GM19239 (cell line): ENCODE measurements at places on chromosomes 5 and 9.

DNA sequence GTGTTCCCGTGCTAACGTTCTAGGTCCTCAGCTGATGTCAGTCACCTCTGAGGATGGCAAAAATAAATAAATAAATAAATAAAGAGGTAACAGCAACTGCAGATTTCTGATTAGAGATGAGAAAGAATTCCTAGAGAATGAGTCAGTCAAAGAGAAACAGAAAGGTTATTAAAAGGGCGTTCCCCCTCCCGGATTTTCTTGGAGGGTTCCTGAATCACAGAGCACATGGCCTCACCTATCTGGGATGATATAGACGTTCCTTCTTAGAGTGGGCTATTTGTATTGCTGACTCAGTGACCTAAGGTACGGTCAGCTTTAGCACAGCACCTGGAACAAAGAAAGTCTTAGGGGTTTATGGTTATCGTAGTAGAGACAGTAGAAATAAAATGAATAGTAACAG, 30.6 kb downstream of the HTR4 start:
- DNase-seq = no peak

GRCh38 chr9:131851414-131851813, 111.5 kb upstream of the RAPGEF1 start:
- DNase-seq = no peak

- no peak for DNase-seq
Observed at GRCh38 chr9:2055203-2055658, 40.1 kb downstream of the SMARCA2 start.

DNA sequence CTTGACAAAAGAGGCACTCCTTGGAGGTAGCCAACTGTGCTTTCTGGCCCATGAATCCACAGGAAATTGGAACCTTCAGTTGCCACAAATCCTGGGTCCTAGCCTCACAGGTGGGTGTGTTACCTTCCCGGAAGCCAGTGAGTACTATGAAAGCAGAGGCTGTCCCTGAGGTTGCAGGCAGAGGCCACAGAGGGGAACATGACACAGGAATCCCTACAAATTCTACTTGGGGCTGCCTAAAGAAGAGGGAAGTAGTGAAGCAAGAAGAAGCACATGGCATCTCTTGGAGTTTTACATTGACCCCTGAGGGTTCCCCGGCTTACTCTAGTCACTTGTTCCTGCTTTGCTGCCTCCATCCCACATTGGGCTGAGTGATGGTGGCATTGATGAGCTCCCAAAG, 2.6 kb downstream of the SLC22A5 start:
- no peak for DNase-seq

GRCh38 chr5:156799171-156799570, 50.9 kb upstream of the PPP1R2B start:
- no peak for DNase-seq

DNA sequence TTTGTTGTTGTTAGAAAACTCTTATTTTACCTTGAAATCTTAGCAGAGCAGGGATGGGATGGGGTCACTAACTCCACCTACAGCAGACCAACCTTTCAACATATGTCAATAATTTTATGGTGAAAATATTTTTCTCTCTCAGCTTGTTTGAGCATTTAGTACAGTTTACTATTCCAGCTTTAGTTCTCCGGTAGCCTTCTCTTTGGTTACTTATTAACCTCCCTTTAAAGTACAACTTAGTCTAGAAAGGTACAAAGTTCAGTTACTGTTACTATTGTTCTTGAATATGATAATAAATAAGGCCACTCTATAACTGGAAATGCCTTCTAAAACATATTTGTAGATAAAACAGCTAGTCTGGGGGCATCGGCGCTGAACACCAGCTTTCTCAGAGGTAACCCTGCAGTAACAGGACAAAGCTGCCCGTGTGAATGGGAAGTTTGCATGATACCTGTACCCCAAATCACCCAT, 233.3 kb downstream of the PCSK1 start:
- DNase-seq = no peak

GRCh38 chr5:172762214-172763119, 8.5 kb downstream of the DUSP1 start:
- no peak for DNase-seq

- DNase-seq = no peak
Observed at GRCh38 chr9:3323714-3324113, 202.1 kb downstream of the RFX3 start.

DNA sequence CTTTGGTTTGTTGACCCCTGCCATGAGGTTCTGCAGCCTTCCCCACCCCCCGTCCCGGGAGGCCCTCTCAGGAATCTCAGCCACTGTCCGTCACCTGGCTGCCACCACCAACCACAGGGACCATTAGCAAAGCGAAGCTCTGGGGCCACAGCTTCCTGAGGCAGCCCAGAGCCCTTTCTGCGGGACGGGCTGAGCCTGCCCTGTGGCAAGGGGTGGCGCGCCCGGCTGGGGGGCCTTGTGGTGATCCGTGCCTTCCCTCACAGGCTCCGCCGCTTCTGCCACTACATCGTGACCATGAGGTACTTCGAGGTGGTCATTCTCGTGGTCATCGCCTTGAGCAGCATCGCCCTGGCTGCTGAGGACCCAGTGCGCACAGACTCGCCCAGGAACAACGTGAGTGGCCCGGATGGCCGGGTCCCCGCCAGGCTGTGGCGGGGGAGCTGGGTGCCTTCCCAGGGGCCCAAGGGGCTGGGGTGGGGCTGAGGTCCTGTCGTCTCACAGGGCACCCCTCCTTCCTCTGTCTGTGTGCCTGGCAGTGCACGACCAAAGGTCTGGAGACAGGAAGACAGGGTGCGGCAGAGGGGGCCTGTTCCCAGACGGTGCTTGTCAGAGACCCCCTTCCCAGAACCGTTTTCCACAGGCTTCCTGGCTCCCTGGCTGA, 169.2 kb downstream of the CACNA1B start:
- no peak for DNase-seq

DNA sequence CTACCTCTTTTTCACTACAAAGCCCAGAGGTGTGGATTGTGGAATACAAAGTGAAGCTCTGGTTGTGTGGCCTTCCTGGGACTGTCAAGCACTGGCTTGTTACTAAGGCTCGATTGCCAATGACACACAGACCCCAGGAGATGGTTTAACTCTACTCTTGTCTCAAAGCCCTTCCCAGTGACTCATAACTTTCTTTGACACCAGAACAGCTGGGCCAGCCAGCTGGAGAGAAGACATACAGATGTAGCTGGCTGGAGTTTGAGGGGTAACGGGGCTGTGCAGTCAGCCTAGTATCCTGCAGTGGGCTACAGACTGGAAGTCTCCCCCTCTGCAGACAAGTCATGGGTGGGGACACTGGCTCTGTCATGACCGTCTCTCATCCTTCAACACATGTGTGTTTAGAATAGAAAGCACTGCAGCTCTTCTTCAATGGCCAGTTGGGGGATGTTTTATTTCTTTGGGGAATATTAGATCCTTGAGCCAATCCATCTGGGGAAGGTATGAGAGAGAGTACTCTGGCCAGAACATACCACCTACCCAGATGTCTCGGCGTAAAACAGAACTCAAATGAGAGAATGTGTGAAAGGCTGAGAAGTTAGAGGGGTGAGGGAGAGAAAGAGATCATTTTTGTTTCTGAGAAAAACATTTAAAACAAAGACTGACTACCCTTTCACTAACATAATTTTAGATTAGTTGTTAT, 53.3 kb downstream of the SEMA6A start:
- no peak for DNase-seq

GRCh38 chr5:168976311-168976970, 324.5 kb downstream of the SLIT3 start:
- no peak for DNase-seq

DNA sequence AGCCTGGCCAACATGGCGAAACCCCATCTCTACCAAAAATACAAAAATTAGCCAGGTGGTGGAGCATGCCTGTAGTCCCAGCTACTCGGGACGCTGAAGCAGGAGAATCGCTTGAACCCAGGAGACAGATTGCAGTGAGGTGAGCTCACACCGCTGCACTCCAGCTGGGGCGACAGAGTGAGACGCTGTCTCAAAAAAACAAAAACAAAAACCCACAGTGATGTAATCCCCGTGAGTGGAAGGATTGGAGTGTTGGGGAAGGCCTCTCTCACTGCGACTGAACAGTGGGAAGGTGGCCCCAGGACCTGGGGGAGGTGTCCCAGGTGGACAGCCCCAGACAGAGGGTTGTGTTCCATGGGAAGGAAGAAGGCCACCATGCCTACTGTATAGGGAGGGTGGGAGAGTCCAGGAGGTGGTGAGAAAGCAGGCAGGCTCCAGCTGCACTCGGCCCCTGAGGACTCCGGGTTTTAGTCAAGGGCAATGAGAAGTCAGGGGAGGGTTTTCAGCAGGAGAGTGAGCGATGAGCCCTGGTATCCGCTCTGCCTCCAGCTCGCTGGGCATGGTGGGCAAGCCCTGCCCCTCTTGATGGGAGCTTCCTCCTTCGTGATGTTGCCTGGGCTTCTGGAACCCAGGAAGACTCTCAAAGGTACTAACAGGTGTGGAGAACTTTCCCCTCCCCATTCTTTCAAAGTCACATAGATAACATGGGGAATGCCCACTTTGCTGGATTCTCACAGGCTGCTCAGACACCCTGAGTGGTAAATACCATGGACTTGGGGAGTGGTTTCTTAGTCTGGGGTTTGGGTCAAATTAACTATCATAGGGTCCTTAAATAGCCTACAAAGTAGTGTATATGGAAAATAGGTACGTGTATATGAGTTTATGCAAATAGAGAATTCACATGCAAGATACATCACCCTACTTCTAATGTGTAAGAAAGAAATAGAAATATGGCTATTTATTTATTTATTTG, 74.7 kb downstream of the PPARGC1B start:
- no peak for DNase-seq

GRCh38 chr9:17063535-17064135, 71.2 kb upstream of the CNTLN start:
- DNase-seq = no peak

GRCh38 chr5:92177926-92178487, 794.9 kb upstream of the ARRDC3 start:
- no peak for DNase-seq

DNA sequence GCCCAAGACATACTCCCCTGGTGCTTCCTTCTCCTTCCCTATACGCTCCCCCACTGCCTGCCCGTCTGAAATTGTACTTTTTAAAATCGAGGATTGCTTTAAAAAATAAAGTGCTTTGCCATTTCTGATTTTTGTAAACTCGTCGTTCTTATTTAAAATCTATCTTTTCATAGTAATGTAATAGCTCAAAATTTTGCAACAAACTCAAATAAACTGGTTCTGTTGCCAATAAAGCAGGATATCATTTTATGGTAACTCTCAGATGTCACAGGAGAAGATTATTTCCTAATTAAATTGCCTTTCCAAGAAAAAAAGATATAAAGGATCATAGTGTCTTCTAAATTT, 1.3 kb upstream of the NREP start:
- no peak for DNase-seq

GRCh38 chr5:9713356-9713755, 83.2 kb upstream of the TAS2R1 start:
- no peak for DNase-seq

DNA sequence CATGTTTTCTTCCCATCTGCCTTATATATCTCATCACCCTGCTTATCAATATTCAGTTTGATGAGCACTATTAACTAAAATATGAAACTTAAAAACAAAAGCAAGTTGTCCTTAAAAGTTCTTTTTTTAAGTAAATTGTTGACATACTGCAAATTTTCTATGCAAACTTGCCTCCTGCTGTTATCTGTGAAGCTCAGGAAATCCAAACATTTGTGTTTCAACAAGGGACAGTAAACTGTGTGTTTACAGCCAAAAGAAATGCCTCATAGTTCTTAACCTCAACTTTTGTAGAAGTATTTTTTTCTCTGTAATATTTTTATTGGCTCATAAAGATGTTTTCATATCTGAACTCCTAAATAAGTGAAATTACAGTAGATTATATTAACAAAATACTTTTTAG, 7.7 kb upstream of the TTC23L start:
- DNase-seq = no peak

DNA sequence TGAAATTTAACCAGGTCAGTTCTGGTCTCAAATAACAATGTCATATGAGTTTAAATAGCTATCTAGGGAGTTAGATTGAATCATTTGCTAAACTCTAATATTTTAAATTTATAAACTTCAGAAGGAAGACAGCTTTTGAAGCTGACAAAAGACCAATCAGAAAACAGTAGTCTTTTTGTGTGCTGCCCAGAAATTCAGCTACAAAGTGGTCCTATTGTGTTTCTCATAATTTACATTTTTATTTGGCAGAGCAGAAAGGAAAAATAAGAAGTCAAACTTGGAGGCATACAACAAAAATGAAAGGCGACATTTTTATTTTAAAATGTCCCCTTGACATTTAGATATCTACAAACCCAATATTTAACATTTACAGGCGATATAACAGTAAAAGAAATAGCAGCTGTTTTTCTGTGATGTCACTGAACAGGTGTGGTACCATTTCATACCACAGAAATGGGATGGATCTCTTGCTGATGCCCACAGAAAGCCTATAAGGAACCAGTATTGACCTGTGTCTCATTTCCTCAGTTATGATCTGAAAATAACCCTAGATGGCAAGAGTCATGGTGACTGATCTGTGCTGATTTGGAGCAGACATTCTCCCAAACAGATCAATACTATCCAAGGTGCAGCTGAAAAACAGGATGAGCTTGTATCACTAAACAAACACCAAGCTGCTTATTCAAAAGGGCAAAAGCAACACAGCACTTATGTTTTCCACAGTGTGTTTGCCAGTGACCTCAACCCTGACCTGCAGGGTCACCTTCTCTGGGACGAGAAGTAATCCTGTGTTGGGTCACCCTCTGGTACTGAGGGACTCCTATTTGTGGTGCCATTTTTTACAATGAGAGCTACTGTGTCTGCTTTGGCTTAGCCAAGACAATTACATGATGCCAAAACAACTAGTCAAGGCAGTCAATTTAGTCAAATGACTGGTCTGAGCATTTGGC, 3.6 kb upstream of the FST start:
- no peak for DNase-seq

DNA sequence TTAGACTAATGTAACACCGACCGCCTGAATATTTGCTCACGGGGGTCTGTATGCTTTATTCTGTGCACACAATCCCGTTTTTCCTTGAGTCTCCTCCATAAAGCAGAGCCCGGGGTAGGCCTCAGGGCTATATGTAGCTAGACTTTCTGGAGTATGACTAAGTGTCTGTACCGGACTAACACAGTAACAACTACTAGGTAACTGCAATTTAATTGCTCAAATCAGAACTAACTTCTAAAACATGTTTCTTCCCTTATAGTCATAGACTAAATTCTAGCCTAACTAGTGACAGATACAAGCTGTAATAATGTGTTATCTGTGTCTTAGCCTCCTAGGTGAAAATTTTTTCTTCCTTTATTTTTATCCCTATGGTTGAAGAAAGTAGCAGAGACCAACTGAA, 2.1 kb downstream of the REEP5 start:
- DNase-seq = no peak

GRCh38 chr5:76283670-76284069, 119.4 kb upstream of the IQGAP2 start:
- DNase-seq = no peak

DNA sequence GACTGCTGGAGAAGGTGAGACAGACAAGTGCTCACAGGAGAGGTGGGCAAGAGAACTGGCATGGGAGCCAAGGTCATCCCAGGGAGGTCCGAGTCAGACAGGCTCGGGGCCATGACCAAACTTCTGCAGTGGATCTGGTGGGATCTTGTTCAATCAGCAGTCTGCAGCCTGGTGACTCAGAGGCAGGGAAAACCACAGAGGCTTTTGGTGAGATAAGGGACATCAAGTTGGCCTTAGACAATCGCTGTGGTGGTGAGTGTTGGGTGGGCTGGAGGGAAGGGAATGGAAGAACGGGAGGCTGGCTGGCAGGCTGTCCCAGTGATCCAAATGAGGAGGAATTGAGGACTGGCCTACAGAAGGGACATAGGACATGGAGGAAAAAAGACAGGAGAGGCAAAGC, 123.8 kb downstream of the TMEM174 start:
- no peak for DNase-seq

- no peak for DNase-seq
Observed at GRCh38 chr9:79220251-79220650, 351.5 kb upstream of the TLE4 start.
